WTC11 (cell line): ENCODE measurements at places on chromosomes 12 and 14. TPM values are rescaled to one million over a fixed set of nuclear protein-coding genes. Genes with fewer than 3 reads are reported as not detected.

DNA sequence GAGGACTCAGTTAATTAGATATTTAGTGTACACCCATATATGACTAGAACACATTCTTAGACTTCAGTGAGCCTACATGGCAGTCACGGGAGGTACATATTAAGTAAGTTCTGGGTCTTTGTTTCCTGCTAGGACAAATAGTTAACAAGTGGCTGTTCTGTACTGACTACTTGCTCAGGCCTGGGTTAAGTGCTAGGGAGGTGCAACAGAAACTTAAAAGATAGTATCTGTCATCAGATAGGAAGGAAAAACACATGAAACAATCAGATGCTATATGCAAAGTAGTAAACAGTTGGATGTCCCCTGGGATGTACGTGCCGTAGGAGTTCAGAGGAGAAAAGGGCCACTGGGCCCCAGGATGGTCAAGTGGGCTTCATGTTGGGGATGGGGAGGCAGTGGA is 59.5 kb downstream of the SLC4A8 start:
- DNase-seq: no peak

DNA sequence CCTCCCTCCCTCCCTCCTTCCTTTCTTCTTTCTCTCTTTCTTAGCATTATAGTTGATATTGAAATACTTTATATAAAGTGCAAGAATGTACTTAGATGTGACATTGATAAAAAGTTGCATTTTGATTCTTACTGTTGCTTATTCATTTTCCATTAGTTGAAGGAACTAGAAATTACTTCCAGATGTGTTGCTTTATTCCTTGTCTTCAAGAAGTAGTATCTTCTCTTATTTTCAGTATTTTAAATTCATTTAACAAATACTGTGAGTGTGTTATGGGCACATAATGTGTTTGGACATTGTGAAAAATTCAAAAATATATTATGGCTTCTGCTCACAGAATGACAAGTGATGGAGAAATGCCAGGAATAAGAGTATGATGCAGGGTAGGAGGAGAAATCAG is 45.6 kb downstream of the TRMT5 start:
- no peak for DNase-seq

DNA sequence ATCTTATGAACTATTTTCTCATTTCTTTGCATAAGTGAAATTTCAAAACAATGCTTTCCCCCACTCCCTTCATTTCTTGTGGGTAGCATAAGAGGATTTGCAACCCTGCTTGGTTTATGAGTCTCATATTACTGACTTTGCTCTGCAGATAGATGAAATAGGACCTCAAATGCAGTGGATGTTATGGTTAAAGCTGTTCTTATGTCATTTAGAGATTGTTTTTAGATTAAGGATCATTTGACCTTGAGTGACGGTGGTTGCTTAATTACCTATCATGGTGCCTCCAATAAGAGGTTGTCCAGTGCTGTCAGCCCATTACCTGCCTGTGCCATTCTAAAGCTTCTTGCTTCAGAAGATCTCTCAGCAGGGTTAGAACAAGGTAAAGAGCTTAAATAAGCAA is 351.4 kb upstream of the ATP2B1 start:
- DNase-seq: no peak

DNA sequence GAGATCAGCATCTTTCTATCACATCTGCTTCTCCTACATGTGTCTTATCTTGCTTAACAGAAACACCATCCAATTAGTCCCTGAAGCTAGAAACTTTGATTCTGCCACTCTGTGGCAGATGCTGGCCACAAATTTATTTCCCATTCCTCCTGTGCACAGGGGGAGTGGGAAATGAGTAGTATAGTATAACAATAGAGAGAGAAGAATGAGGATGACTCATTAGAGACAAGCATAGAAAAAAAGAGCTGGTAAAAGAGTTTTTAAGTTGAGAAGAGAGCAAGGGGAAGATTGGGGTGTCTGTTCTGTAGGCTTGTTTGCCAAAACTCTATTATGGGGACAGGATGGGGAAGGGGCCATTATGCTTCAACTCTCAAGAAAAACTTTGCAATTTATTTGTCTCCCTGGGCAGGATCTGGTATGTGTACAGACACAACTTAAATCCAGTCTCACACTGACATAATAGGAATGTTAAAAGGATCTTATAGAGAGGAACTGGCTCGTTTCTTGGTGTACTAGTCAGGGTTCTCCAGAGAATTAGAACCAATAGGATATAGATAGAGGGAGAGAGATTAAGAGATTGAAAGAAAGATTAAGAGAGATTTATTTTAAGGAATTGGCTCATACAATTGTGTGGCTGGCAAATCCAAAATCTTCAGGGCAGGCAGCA is 142.6 kb upstream of the CPSF6 start:
- no peak for DNase-seq

DNA sequence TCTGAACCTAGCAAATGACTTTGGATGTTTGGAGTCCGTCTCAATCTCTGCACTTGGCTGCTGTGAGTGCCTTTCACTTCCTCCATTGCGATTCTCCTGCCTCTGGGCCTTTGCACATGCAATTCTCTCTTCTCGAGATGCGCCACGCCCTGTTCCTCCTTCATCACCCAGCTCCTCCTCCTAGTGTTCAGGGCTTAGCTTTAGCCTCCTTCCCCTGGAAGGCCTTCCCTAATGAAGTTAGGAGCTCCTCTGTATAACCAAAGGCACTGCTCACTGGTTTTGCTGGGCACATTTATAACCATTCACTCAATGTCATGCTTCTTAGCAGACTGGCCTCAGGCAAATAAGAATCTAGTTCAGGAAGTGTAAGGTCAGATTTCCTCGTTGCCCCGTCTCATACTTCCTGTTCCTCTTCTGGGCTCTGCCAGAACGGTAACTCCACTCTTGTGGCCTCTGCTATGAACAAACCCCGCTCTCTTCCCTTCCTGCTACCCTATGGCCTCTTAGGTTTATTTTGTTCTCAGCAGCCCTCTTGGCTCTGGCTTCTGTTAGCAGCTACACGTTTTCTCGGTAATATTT is 171.4 kb downstream of the CRADD start:
- no peak for DNase-seq

GRCh38 chr14:67387195-67387594 is 24.8 kb downstream of the PLEK2 start:
- DNase-seq: no peak

- DNase-seq: no peak
Observed at GRCh38 chr12:3600039-3600720, 109.2 kb downstream of the PRMT8 start.

DNA sequence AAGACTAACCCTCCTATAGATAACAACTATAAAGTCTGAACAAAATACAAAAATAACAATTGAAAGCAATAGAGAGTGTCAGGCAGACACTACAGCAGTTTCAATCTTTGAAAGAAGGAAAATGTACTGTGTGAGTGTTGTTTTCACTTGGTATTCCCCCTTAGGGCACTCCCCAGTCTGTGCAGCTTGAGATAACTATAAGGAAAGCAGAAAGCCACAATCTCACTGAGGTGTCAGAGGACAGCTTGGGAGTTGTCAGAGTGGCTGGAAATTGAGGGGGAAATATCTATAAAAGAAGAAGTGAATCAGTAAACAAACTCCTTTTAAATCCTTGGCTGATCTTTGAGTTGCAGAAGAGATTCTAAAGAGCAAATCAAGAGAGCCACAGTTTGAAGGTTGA is 364.8 kb downstream of the NELL2 start:
- no peak for DNase-seq

DNA sequence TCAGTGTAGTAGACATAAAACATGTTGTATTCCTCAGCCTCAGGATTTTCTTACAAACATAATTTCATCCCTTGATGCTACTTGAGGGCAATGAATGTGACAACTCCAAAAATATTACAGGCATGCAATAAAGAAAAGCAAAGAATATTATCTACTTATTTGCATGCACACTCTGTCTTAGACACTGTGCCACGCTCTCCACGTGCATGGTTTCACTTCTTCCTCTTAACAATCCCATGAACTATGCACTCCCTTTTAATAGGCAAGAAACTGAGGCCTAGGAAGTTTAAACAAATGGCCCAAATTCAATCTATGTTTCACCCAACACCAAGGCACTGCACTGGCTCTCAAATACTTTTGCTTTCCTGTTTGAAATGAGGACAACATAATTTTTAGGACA is 1.8 kb upstream of the PAH start:
- no peak for DNase-seq

GRCh38 chr12:2177751-2178150 is 125.0 kb downstream of the CACNA1C start:
- no peak for DNase-seq

DNA sequence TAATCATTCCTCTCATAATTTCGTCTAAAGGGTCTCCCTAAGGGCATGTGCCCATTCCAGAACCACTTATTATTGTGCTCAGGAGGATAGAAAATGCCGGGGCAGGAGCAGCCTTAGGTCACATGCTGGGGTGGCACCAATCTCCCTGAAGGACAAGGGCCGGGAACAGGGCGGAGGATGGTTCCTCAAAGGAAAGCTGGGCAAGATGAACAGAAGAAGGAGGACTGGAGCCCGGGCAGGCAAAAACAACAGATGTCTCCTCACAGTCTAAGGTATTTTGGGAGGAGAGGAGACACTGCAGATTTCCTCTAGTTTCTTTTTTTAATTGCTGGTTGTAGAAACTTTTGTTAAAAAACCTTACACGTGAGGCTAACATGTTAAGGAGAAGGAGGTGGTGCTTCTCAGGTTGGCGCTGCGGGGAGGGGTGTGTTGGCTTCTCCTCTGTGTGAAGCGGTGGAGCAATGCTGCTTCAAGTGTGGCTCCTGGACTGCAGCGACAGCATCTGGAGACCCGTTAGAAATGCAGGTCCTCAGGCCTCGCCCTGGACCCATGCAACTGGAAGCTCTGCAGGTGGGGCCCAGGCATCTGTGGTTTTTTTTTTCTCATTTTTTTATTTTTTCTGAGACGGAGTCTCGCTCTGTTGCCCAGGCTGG is 164.8 kb downstream of the AACS start:
- no peak for DNase-seq

DNA sequence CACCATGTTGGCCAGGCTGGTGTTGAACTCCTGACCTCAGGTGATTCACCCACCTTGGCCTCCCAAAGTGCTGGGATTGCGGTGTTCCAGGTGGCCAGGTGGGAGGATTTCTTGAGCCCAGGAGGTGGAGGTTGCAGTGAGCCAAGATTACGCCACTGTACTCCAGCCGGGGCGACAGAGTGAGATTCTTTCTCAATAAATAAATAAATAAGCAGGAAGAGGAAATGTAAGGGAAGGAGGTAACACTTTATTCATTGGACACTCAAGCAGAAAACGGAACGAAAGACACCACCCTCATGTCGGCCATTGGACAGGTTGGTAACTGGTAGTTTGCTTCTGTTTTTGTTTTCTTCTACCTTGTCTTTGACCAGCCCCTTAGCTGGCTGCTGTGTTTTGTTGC is 13.0 kb upstream of the NFATC4 start:
- DNase-seq: no peak

- DNase-seq: no peak
Observed at GRCh38 chr14:74483321-74483720, 9.8 kb downstream of the NPC2 start.

GRCh38 chr12:66170606-66171005 is 810 bp upstream of the TMBIM4 start:
- no peak for DNase-seq

- no peak for DNase-seq
Observed at GRCh38 chr12:25957793-25958427, 572 bp upstream of the RASSF8 start.

GRCh38 chr14:85016496-85016895 is 513.4 kb upstream of the FLRT2 start:
- no peak for DNase-seq

GRCh38 chr12:68890701-68891113 is 42.3 kb downstream of the CPM start:
- no peak for DNase-seq

DNA sequence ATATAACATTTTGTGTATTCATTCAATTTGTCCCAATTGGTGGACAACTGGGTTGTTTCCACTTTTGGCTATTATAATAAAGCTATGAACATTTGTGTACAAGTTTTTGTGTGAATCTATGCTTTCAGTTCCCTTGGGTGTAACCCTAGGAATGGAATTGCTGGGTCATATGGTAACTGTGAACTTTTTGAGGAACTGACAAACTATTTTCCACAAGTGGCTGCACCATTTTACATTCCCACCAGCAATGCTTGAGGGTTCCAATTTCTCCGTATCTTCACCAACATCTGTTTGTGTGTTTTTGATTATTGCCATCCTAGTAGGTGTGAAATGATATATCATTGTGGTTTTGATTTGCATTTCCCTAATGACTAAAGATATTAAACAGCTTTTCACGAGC is 13.0 kb downstream of the LPCAT3 start:
- DNase-seq: no peak

DNA sequence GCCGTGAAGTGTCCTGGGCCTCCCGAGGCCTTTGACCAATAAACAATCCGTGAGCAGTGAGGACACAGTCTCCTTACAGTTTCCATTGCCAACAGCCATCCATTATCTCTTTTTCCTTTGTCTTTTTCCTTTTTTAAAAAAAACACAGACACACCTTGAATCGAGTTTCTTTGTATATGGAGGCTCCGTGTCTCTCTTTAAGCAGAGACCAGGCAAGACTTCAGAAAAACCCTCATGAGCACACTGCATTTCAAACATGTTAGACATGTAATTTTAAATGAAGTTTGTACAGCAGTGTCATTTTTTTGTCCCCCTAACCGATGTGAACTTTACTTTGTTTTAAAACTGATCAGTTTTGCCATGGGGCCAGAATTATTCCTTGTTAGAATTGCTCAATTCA is 111.1 kb downstream of the SPTSSA start:
- DNase-seq: no peak

GRCh38 chr14:76584271-76584702 is 177.0 kb upstream of the VASH1 start:
- no peak for DNase-seq

DNA sequence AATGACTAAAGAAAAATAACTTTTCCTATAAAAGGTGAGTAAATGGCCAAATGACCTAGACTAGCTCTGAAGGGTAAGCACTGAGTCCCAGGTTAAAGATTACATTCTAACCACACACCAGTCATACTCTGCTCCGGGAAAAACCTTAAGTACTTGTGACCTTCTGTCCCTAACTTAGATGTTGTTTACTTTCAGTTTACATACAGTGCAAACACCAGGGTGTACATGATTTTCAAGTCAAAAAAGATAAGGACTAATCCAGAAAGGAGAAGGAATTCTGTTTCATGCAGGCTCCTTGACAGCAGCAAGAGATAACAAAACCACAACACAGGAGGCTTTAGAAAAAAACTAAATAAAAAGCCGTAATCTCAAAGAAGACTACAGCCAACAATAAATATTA is 174.2 kb downstream of the PPM1H start:
- DNase-seq: no peak

TAS2R19 gene
- total RNA-seq: 1.0 to 1.4 TPM (median 1.1 TPM) in 3 replicates

ZNF641 gene
- total RNA-seq: 6.9 to 8.3 TPM (median 7.8 TPM) in 3 replicates

KRT72 gene
- 0.11 TPM in 1 of 3 replicates, not detected in the others for total RNA-seq

CLEC9A gene
- not detected in 3 replicates for total RNA-seq

MTRFR gene
- 14.0 to 15.7 TPM (median 14.7 TPM) in 3 replicates for total RNA-seq

TMEM233 gene
- 0.16 to 0.28 TPM in 2 of 3 replicates, not detected in the other for total RNA-seq

RASAL1 gene
- 6.9 to 8.1 TPM (median 8.0 TPM) in 3 replicates for total RNA-seq

ALX1 gene
- 0.25 to 0.78 TPM (median 0.74 TPM) in 3 replicates for total RNA-seq

IL22 gene
- total RNA-seq: not detected in 3 replicates

PPP4R4 gene
- 8.1 to 9.6 TPM (median 8.2 TPM) in 3 replicates for total RNA-seq

MUCL1 gene
- total RNA-seq: not detected in 3 replicates

NANOG gene
- 330 to 387 TPM (median 352 TPM) in 3 replicates for total RNA-seq

SLC8A3 gene
- total RNA-seq: 0.57 to 0.89 TPM (median 0.63 TPM) in 3 replicates

SYT1 gene
- 34.7 to 45.2 TPM (median 36.0 TPM) in 3 replicates for total RNA-seq

TTC9 gene
- total RNA-seq: 21.4 to 26.2 TPM (median 22.5 TPM) in 3 replicates
